GM23248 (cell line): ENCODE measurements at places on chromosomes 2 and 18. TPM values are rescaled to one million over a fixed set of nuclear protein-coding genes. Genes with fewer than 3 reads are reported as not detected.

DNA sequence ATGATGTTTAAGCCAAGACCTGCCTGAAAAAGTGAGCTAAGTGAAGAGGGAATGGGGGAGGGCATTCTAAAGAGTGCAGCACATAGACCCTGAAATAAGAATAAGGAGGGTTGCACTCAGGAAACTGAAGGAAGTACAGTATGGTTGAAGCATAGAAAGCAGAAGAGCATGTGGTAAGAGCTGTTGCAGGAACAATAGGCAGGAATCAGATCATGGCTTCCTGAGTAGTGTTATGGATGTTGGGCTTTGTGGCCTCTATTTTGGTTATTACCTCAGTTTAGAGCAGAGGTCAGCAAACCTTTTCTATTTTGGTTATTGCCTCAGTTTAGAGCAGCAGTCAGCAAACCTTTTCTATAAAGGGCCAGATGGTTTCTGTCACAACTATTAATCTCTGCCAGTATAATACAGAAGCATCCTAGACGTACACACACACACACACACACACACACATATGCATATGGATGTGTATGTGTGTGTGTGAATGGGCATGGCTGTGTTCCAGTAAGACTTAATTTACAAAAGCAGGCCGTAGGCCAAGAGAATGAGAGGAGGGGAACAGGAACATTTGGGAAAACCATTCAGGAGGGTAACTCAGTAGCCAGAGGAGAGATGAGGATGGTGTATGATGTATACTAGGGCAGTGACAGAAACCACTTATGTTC, 91.1 kb upstream of the MYO3B start:
- no peak for DNase-seq

DNA sequence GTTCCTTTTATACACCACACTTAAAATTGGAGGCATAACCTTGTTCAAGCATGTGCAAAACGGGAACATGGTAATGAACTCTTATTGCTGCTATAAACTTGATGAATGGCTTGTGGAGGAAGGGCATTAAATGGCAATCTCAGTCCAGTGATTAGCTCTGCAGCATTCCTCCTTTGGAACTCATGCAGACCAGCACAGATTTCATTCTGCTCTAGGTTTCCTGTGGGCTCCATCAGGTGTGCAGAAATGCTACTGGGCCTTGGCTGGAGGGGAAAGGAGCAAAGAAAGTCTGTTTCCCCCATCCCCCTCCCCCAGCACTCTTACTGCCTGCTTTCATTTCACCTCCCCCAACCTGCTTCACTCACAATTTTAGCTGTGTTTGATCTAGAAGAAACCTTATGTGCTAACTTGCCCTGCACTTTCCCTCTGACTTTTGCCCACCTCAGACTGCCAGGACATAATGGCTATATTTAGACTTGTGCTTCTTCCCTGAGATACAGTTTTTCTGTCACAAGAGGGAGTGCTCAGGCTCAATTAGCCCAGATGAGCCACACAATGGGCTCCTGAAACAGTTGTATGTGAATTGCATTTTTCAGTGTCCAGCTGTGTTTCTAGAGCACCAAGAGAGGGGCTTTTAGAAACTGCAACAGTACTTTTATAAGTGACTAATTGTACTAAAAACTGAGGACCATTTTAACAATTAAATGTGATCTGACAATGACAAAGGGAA, 109.8 kb downstream of the FSHR start:
- DNase-seq = no peak

GRCh38 chr2:22904126-22904684, 480.8 kb upstream of the KLHL29 start:
- peak; percentile 44 for DNase-seq

GRCh38 chr2:7880566-7880965, 801.3 kb upstream of the ID2 start:
- peak; percentile 16 for DNase-seq

NYAP2 gene
- not detected in 2 replicates for total RNA-seq
